IPS DF 19.7 (cell line): ENCODE measurements at places on chromosomes 6 and 20.

GRCh38 chr20:11924923-11925322, 7.2 kb downstream of the BTBD3 start:
- no peak for DNase-seq

DNA sequence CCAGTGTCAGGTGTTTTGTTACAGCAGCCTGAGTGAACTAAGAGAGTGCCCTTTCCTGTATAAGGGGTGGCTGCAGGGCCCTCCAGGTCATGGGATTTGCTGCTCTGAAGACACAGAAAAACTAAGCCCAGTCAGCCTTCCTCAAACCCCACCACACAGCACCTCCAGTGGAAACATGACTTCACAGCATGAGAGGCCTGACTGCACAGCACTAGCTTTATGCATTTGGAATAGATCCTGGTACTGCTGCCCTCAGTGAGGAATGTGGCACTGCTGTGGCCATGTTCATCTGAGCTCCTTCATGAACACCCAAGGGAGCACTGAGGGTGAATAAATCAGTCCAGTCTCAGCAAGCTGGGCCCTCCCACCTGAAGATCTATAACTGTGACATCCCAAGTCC, 296.1 kb upstream of the FOXQ1 start:
- DNase-seq = no peak

GRCh38 chr6:18897350-18897749, 510.2 kb downstream of the RNF144B start:
- DNase-seq = no peak

DNA sequence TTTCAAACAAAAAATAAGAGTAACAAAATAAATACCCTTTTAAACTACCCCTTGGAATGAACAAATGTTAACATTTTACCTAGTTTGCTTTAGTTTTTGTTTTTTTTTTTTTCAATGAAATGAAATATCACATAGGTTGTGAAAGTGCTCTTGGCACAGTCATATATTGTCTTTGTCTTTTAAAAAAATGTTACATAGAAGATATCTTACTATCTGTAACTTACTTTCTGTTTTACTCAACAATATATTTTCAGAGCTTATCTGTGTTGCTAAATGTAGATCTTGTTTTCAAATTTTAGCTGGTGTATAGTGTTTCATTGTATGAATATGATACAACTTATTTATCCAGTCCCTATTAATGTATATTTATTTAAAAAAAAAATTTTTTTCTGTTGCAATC, 8.6 kb downstream of the CEP57L1 start:
- no peak for DNase-seq

DNA sequence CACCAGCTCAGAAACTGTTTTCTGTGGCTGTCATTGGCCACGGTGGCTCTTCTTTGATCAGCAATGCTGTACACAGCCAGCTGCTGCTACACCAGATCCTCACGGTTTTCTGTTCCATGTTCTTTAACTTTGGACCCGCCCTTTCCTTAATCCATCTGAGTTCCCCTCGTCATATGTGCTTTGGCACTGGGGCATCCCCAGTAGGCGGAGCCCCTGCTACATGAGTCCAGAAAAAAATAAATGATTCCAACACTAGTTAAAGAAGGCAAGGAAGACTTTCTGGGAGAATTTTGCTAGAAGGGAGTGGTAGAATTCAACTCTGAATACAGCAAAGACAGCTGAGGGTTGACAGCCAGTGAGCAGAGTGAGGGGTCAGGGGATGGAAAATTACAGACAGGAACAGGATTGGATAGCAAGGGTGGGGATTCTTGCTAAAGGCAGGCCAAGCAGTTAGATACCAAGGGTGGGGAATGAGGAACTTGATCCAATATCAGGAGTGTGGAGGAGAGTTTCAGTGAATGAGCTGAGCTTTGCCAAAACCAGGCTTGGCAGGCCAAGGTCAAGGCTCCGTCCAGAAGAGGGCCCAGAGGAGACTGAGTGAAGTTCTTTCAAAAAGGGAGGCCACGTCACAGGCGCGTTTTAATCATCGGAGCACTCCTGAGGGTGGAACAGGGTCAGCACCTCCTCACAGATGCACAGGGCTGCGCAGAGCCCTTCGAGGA, 391.8 kb downstream of the CDH4 start:
- DNase-seq = no peak

GRCh38 chr6:17585766-17586490, 14.2 kb upstream of the FAM8A1 start:
- DNase-seq = no peak

GRCh38 chr20:21103582-21104465, 2.3 kb downstream of the LINC00237 start:
- no peak for DNase-seq

- no peak for DNase-seq
These were observed 15.1 kb upstream of the SNX3 start for GRCh38 chr6:108275976-108276375.

- no peak for DNase-seq
These were observed 306.4 kb downstream of the DHX35 start for GRCh38 chr20:39268491-39268951.
